ENCODE measurements at places on chromosomes 13 and 19.
A peak's percentile ranks its signal among the peaks of the same experiment; 100 is the strongest.

- no peak for DNase-seq
These were observed 23.2 kb downstream of the CABP5 start for GRCh38 chr19:48020686-48021085.

- DNase-seq = no peak
These were observed 4.8 kb downstream of the PEAK3 start for GRCh38 chr19:2277138-2277537.

- DNase-seq = peak; percentile 77
These were observed 34.4 kb downstream of the CCDC70 start for GRCh38 chr13:51895906-51896888.

GRCh38 chr19:48672994-48673393, at the start of gene NTN5:
NTN5 (minus strand) TSS chr19:48673017; CDS start chr19:48670986, 2,031 bp downstream.
- DNase-seq = no peak

DNA sequence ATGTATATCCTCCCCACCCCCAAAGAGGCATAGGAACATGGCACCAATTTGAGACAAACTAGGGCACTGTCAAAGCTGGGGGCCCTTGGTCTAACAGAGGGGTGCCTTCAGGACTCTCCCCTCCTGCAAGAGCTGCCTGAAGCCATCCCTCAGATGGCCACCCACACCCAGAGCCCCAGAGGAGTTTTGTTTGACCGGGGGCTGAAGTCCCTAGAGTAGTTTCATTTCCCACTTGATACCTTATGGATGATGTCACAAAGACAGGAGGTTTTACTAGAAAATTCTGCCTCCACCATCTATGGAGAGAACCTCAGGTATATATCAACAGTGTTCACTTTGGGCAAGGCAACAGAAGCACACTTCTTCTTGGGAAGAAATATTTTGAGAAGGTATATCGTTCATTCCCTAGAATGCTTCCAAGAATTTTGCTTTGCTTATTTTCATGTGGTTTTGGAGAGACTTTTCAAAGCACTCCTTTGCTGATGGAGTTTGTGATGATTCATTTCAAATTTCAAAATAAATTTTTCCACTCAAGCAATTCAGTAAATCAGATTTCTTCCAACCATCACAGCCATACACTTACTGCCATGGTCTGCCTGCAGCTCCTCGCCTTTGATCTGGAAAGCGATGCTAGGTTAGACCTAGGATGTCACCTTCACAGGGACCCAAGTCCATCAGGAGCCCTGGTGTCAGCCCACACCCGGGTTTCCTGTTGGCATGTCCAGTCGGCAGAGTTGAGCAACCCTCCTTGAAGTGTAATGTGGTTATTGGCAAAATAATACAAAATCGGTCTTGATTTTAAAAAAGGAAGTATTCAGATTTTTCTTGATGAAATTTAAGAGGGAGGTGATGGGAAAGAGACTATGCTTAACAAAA, 207.0 kb downstream of the SHISA2 start:
- no peak for DNase-seq

- peak; percentile 27 for DNase-seq
These were observed 53.0 kb downstream of the DPY19L3 start for GRCh38 chr19:32458500-32459123.

DNA sequence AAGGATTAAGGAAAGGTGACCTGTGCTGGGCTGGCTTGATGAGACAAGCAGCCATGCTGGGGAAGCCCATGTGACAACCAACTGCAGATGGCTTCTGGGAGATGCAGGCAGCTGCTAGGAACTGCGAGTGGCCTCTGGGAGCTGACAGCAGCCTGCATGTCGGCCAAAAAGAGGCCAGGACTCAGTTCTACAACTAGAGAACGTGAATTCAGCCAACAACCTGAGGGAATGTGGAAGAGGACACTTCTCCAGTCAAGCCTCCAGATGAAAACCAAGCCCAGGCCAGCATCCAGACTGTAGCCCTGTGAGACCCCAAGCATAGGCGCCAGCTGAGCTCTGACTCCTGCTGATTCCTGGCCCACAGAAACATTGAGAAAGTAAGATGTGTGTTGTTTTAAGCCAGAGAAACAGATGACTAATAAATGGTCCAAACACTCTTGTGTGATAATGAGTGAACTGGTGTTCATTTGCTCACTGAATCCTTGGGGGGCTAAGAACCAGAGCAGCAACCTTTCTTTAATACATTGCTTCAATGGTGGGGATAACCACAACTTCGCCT, 45.0 kb downstream of the SLC7A1 start:
- DNase-seq = no peak

- no peak for DNase-seq
These were observed 28.0 kb downstream of the PIAS4 start for GRCh38 chr19:4035582-4035981.

DNA sequence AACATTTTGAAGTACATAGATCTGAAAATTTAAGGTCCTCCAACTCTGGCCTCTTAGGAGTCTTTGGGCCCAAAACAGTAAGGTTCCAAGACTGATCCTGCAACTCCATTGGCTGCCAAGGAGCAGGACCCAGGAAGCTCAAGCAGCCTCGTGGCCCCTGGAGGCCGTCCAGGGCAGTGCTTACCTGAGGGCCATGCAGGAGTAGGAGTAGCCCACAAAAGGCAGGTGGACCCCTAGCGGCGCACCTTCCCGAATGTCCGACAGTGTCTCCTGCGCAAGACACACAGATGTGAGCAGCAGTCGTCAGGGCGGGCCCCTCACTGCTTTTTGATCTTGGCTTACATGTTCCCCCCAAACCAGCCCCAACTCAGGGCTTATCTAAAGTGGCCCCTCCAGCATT, 5.7 kb upstream of the SIX5 start:
- no peak for DNase-seq

- no peak for DNase-seq
These were observed 390.1 kb downstream of the IRS2 start for GRCh38 chr13:109396266-109396665.

GRCh38 chr13:105341256-105341655, 1194.2 kb downstream of the EFNB2 start:
- no peak for DNase-seq

DNA sequence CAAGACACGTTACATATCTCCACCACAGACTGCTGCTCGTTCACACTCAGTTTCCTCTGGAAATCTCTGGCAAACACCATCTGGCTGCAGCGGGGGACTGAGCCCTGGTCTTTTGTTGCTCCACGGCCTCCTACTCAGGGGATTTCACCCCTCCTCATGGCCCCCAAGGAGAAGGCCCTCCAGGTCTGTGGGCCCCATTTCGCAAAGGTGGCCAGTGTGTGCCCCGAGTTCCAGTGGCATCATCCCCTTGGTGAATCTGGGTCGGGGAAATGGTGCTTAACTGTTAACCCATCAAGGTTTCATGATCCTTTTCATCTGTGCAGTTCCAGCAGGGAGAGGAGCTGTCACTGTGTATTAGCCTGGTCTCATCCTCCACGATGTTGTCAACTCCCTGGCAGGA, 235.4 kb upstream of the MAB21L1 start:
- DNase-seq = no peak

GRCh38 chr13:107580741-107581412, 634.5 kb downstream of the LIG4 start:
- no peak for DNase-seq

DNA sequence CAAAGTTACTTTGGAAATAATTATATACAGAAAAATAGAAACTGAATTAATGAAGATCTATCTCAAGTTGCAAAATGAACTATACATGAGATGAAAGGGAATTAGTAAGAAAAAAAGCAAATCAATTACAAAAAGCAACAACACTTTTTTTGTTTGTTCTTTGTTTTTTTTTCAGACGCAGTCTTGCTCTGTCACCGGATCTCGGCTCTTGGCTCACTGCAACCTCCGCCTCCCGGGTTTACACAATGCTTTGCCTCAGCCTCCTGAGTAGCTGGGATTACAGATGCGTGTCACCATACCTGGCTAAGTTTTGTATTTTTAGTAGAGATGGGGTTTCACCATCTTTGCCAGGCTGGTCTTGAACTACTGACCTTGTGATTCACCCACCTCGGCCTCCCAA, 2.2 kb downstream of the ZNF415 start:
- no peak for DNase-seq

GRCh38 chr13:32216281-32216680, 98.9 kb downstream of the ZAR1L start:
- DNase-seq = no peak

GRCh38 chr13:110978390-110978789, 63.5 kb upstream of the ANKRD10 start:
- DNase-seq = peak; percentile 35

GRCh38 chr13:84121456-84121855, 239.2 kb upstream of the SLITRK1 start:
- peak; percentile 21 for DNase-seq

DNA sequence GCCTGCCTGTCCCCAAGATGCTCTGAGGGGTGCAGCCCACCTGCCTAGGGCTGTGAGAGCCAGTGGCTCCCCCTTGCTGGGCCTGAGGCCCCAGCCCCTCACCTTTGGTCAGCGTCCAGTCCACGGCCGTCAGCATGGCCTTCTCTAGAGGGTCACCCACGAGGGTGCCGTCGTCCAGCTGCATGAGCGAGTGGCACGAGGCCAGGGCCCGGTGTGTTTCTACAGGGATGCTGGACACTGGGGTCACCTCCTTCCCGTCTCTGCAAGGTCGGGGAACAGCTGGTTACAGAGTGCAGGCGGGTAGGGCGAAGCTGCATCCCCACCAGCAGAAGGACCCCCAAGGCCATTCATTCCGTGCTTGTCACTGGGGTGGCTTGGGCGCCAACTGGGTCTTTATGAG, 9.0 kb downstream of the ATP13A1 start:
- no peak for DNase-seq

GRCh38 chr19:38723606-38723965, 20.7 kb downstream of the CAPN12 start:
- no peak for DNase-seq

- peak; percentile 80 for DNase-seq
These were observed 11.8 kb downstream of the CCDC97 start for GRCh38 chr19:41321600-41322270.

GRCh38 chr13:84917252-84917878, 881.9 kb downstream of the SLITRK6 start:
- peak; percentile 54 for DNase-seq

DNA sequence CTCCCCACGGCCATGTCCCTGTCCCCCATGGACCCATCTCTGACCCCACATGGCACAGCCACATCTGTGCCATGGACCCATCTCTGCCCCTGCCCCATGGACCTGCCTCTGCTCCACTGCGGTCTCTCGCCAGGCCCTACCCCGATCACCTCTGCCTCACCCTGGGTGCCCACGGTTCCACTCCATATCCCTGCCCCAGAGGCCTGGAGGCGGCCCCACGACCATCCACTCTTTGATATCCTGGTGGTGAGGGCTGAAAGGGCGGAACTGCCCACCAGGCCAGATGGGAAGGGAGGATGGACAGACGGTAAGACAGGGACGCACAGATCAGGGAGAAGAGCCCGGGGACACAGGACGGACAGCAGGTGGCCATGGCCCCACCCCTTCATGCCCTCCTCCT, 327 bp downstream of the PTGER1 start:
- DNase-seq = no peak

DNA sequence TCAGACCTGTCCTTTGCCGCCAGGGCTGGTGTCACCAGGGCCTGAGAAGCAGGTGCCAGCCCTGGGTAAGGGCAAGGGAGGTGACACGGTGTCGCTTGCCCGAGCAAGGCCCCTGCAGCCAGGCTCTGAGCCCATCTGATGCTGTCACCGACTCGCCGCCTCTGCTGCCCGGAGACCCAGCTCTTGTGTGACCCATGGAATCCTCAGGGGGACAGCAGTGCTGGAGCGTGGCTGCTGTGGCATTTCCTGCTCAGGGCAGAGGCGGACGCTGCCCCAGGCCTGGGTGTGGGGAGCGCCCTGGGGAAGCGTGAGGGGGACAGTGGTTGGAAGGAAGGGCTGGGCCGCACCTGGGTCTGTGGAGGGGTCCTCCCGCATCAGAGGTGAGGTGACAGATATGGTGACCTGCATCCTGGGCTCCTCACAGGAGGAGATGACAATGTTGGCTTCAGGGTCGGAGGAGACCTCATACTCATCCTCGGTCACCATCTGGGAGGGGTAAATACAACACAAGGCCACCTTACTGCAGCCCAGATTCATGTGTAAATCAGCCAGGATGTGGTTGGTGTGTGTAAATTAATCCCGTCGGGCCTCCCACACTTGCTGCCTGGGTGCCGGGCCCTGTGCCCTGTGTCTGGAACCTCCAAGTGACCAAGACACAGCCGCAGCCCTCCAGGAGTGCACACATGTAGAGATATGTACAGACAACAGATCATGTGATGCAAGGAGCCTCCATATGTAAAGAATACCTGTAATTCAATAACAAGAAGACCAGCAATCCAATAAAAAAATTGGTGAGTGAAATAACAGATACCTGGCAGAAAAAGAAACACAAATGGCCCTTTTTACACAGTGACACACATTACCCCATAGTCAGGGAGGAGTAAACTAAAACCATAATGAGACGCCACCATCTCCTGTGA, 27.6 kb upstream of the MATK start:
- DNase-seq = no peak

GRCh38 chr13:43026262-43026661, 2.9 kb downstream of the DNAJC15 start:
- no peak for DNase-seq

- DNase-seq = no peak
These were observed 8.0 kb downstream of the AKAP11 start for GRCh38 chr13:42279986-42280385.

- DNase-seq = no peak
These were observed 134.7 kb upstream of the SLITRK5 start for GRCh38 chr13:87536499-87536898.

DNA sequence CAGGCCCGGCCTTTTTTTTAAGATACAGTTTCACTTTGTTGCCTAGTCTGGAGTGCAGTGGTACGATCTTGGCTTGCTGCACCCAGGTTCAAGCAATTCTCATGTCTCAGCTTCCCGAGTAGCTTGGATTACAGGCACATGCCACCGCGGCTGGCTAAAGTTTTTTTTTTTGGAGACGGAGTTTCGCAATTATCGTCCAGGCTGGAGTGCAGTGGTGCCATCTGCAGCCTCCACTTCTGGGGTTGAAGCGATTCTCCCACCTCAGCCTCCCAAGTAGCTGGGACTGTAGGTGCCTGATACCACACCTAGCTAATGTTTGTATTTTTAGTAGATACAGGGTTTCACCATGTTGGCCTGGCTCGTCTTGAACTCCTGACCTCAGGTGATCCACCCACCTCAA, 4.9 kb upstream of the CARM1 start:
- no peak for DNase-seq

GRCh38 chr19:48186015-48186414, 15.5 kb downstream of the ZSWIM9 start:
- no peak for DNase-seq

GRCh38 chr19:35060160-35060855, 18.8 kb downstream of the HPN start:
- no peak for DNase-seq

- DNase-seq = no peak
These were observed 46.8 kb downstream of the PDCD5 start for GRCh38 chr19:32627714-32628270.

DNA sequence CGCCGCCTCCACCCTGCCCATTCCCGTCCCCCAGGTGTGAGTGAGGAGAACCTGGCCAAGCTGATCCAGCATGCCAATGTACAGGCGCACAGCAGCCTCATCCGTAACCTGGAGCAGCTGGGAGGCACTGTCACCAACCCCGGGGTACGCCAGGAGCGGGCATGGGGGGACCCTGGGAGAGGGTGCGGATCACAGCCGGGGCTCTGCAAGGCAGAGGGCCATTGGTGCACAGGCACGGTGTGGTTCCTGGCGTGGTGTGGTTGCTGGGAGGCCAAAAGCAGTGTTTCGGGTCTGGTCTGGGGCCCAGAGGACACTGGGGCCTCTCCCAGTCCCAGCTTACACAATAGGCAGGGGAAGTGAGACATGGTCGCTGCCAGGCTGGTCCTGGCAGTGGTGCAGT, 8.3 kb downstream of the STXBP2 start:
- DNase-seq = no peak

GRCh38 chr19:38667661-38668171, 20.3 kb downstream of the ACTN4 start:
- DNase-seq = no peak

- no peak for DNase-seq
These were observed 515.7 kb downstream of the TBC1D4 start for GRCh38 chr13:74966275-74966674.

Data from fibroblast of pulmonary artery (primary cell).